ENCODE measurements at places on chromosomes 5 and 9.
A peak's percentile ranks its signal among the peaks of the same experiment; 100 is the strongest.

GRCh38 chr9:7894231-7894630, 94.7 kb upstream of the DMAC1 start:
- no peak for DNase-seq

DNA sequence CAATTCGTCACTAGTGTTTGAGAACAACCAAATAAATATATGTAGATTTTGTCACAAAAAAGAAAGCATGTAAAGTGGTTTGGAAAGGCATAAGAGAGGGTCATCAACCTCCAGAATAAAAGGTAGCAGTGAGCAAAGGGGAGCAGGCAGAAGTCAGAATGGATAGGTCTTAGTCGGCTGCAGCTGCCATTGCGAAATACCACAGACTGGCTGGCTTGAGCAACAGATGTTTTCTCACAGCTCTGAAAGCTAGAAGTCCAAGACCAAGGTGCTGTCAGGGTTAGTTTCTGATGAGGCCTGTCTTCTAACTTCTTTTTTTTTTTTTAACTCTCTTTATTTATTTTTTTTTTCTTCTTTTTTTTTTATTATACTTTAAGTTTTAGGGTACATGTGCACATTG, 208.1 kb upstream of the PIK3R1 start:
- no peak for DNase-seq

- no peak for DNase-seq
Measured at GRCh38 chr5:77643654-77644370, 5.3 kb upstream of the OTP start.

DNA sequence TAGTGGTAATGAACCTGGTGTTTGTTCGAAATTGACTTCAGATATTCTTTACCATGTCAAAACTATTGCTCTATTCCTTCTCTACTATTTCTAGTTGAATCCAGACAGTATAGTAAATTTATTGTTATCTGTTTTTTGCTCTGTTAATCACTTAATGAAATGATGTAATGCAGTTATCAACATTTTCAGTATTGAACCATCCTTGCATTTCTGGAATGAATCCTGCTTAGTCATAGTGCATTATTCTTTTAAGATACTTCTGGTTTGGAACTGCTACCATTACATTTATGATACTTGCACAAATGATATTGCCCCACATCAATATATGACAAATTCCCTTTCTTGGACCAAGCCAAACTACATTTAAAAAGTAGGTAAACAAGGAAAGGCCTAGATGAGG, 554.0 kb upstream of the KLF4 start:
- DNase-seq = no peak

DNA sequence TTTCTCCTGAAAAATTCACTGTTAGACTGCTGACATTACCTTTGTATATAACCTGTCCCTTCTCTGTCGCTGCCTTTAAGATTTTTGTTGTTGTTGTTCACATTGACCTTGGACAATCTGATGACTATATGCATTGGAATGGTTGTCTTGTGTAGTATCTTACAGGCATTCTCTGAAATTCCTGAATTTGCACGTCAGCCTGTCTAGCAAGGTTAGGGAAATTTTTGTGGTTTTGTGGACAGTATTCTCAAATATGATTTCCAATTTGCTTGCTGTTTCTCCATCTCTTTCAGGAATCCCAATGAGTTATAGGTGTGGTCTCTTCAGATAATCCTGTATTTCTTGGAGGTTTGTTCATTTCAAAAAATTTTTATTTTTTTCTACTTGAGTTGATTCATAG, 140.8 kb downstream of the PRR16 start:
- DNase-seq = no peak

GRCh38 chr5:16582081-16582480, 34.7 kb downstream of the RETREG1 start:
- no peak for DNase-seq

DNA sequence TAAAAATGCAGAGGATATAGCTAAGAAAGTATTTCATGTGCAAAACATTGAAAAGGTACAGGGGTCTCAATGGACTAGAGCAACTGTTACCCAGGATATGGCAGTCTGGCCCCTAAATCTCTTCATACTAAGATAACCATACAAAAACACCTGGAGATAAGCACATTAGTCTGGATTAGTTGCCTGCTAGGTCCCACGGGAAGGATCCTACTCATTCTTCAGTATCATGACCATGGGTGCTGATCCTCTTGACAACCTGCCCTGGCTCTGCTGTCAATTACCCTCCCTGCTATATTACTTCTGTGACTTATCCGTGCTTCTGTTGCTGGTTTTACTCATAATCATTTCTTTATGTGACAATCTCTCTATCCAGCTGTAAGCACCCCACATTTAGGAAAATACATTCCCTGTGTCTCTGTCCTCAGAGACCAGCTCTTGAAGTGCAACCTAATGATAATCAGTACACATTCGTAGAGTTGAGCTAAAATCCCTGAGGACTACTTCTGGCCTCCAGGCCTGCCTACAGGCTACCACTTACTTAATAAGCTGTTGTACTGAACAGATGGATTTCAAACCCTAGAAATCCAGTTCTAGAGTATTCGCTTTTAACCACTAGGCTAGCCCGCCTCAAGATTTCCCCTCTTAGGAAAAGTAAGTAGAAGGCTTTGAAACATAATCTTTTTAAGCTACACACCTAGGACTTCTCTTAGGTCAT, 190.5 kb upstream of the OR13F1 start:
- no peak for DNase-seq

GRCh38 chr5:153352685-153353219, 137.7 kb upstream of the GRIA1 start:
- DNase-seq = no peak

- DNase-seq = no peak
Measured at GRCh38 chr5:170338291-170338690, 40.7 kb upstream of the LCP2 start.

DNA sequence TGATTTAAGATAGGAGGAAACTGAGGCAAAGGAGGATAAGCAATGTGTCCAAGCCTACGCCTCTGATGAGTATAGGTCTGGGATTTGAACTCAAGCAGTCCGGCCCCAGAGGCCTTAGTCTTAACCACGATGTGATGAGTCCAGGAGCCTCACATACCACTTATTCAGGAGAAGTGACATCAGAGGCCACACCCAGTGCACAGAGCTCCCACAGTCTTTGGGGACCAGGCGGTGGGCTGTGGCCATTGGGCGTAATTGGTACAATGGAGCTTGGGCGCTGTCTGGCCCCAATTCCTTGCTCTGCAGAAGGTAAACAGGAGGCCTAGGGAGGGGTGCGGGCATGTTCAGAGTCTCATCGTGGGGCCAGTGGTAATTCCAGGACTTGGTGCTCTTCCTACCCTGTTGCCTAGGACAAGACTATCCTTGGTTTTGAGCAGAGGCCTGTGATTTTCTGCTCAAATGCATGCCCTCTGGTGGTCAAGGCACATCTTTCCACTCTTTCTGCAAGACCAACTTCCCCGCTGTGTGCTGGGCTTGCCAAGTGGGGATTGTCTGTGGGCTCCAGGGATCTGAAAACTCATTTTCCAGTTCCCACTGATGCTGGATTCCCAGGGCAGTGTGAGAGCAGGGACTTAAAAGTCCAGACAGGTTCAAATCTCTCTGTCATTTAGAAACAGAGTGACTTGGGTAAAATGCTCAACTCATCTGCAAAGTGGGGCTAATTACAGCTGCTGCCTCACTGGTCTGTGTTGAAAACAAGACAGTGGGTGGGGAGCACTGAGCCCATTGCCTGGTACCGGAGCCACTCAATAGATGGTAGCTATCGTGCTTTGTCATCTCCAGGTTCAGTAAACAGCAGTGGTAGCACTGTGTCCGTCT, 15.8 kb downstream of the NDST1 start:
- peak; percentile 73 for DNase-seq

GRCh38 chr9:36092509-36093215, 43.9 kb upstream of the GLIPR2 start:
- no peak for DNase-seq

DNA sequence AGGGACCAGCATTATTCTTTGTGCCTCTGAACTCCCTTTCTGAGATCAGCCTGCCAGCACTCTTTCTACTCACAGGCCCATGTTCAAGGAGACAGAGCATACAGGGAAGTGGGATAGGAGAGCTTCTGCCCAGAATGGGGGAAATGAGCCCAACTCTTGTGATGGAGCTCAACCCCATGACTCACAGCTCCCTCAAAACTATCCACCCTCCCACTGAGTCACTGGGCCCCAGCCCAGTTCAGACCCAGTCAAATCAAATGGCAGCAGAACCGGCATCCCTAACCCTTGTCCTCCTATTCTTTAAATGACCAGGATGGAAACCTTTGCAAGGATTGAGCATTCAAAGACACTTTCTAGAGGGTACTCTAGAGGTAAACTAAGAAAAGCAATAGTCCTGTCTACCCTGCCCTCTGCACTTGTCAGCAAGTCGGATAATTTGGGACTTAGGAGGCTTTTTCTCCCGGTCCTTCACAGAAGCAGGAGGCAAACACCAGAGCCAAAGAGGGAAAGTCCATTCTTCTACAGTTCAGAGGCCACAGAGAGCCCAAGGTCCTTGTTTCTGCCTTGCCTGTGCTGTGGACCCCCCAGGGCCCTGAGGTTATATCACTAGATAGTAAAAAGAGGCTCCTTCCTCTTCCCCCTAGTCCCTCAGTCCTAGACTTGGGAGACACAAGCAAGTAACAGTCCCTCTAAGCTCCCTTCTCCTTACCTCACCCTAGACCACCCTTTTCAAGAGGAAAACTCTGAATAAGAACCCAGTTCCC, 3.2 kb downstream of the ATOSB start:
- DNase-seq = no peak

DNA sequence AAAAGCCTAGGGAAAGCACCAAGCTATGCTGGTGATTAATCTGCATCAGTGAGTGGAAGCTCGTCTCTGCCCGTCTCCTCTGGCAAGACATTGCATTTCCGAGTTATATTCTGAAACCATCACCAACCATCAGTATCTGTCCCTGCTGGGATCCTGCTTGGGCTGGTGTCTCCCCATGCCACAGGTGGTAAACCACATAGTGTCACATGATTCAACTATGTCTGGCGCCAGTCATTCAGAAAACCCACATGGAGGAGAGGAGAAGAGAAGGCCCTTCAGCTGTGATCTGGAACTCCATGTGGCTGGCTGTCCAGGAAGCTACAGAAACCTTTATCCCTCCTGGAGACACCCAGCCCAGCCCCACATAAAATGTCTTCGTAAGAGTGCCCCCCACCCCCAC, 4.8 kb downstream of the IL9 start:
- no peak for DNase-seq

DNA sequence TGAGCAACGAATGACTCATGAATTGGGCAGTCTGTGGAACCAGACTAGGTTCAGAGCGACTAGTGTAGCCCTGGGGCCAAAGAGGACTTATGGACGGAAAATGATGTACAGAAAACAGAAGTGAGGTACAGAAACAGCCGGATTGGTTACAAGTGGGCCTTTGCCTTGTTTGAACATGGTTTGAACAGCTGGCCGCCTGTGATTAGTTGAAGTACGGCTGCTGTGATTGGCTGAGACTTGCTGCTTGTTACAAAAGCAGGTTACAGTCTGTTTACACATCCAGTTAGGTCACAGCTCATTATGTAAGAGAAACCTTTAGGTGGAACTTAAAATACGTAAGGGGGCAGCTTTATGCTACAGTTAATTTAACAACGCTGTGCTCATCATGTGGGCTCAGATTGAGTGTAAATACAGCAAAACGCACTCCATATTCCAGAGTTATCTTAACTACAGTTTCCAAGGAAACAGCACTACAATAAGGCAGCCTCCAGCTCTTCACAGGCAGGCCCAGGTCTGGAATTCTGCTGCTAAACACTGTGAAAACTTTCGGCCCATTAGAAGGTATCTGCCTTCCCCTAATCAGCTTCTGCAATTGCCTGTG, 6.5 kb downstream of the AMACR start:
- DNase-seq = no peak

DNA sequence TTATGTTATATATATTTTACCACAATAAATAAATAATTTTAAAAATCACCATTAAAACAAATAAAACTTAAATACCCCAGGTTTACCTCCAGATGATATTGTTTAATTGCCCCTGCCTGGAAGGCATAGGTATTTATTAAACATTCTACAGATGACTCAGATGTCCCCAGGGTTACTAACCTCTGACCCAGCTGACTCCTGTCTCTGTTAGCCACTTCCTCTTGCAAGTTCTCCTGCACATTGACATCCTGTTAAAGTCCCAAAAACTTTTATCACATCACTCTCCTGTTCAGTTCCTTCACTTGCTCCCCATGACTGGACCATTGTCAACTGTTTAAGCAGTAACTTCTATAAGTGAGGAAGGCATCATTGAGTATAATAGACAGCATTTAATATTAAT, 37.0 kb upstream of the RAB3C start:
- no peak for DNase-seq

DNA sequence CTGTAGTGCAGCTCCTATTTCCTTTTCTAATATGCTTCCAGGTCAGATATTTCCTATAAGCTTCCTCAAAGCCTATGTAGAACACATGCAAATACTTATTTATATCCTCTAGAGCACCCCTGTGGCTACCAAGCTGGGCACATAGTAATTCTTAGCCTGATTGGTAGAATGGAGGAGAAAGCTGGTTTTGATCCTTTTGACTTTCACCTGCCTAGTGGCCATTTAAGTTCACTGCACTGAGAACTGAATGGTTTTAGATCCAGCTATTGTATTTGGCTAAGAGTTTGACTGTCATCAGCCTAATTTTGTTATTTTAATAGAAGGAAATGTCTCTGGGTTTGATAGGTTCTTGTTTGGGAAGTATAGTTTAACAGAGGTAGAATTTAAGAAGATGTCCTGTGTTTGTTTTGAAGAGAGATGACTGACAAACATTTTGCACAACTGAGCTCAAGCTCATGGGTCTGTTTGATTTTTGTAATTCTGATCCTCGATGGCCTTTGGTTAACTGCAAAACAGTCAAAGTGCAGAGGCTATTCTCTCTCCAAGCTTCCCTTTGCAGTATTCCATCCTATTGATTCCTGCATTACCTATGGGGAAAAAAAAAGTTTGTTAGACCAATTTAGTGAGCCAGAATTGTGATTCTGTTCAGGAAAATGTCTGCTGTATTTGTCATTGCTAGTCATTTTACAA, 85.4 kb downstream of the KCNN2 start:
- peak; percentile 35 for DNase-seq

GRCh38 chr5:177546258-177546741, 8.1 kb downstream of the FAM193B start:
- DNase-seq = no peak
